ENCODE measurements at places on chromosomes 12 and 14. TPM values are rescaled to one million over a fixed set of nuclear protein-coding genes. Genes with fewer than 3 reads are reported as not detected.

Gene LRRC10
- not detected for total RNA-seq

Gene CTDSP2
- total RNA-seq, result 94.3 TPM

Gene CCDC177
- total RNA-seq, result under 0.01 TPM

Gene RTL1
- total RNA-seq, result 12.8 TPM

Gene PLA2G1B
- 0.75 TPM for total RNA-seq

Gene ATF1
- 40.5 TPM for total RNA-seq

Gene NANOG
- 0.04 TPM for total RNA-seq

Gene NFATC4
- 54.5 TPM for total RNA-seq

Gene CFAP54
- 0.35 TPM for total RNA-seq

Gene WNT1
- total RNA-seq, result not detected

GRCh38 chr12:10154145-10154496 lies 17.8 kb downstream of the OLR1 start:
- DNase-seq, result no peak
- peaks cover 4% of the 10 kb centered on the region for H3K27me3 ChIP-seq

GRCh38 chr12:3962631-3963483 lies 89.7 kb upstream of the PARP11 start:
- H3K27me3 ChIP-seq, result no peaks in the 10 kb centered on the region
- H3K27ac ChIP-seq, result no peak overlapping the region
- DNase-seq, result peak; percentile 26
- H3K4me1 ChIP-seq, result peaks cover 22% of the 10 kb centered on the region

GRCh38 chr14:100192672-100193416 lies 33.4 kb upstream of the DEGS2 start:
- H3K4me1 ChIP-seq, result peaks cover 17% of the 10 kb centered on the region
- H3K4me3 ChIP-seq, result peak overlapping the region; percentile 64
- peak; percentile 99 for DNase-seq
- H3K27me3 ChIP-seq, result no peaks in the 10 kb centered on the region
- peak overlapping the region; percentile 88 for H3K27ac ChIP-seq

DNA sequence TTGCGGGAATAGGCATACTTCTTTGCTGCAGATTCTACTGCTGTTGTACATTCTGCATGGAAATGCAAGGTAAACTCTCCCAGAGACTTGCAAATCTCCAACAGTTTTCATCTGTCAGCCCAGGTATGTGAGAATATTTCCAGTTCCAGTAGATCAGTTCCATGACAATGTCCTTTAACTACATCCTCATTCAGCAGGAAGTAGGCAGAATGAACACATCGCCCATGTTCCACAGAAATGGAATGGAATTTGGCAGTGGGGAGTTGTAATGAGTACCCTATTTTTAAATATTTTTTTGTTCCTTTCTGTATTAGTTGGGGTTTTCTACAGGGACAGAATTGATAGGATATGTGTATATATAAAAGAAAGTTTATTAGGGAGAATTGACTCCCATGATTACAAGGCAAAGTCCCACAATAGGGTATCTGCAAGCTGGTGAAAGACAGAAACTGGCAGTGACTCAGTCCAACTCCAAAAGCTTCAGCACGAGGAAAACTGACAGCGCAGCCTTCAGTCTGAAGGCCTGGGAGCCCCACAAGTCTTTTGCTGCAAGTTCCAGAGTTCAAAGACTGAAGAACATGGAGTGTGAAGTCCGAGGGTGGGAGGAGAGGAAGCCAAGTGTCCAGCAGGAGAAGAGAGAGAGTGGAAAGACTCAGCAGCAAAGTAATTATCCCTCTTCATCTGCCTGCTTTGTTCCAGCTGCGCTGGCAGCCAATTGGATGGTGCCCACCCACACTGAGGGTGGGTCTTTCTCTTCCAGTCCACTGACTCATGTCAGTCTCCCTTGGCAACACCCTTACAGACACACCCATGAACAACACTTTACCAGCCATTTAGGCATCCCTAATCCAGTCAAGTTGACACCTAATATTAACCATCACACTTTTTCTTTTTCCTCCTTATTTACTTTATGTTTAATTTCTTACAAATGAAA lies 110.4 kb upstream of the SCAF11 start:
- H3K36me3 ChIP-seq, result no peaks in the 10 kb centered on the region
- DNase-seq, result no peak
- no peaks in the 10 kb centered on the region for H3K27me3 ChIP-seq
- H3K4me3 ChIP-seq, result no peak overlapping the region

GRCh38 chr12:22228022-22228875 lies 106.3 kb downstream of the ST8SIA1 start:
- H3K27ac ChIP-seq, result no peak overlapping the region
- H3K36me3 ChIP-seq, result no peaks in the 10 kb centered on the region
- no peak for DNase-seq
- H3K4me3 ChIP-seq, result no peak overlapping the region

DNA sequence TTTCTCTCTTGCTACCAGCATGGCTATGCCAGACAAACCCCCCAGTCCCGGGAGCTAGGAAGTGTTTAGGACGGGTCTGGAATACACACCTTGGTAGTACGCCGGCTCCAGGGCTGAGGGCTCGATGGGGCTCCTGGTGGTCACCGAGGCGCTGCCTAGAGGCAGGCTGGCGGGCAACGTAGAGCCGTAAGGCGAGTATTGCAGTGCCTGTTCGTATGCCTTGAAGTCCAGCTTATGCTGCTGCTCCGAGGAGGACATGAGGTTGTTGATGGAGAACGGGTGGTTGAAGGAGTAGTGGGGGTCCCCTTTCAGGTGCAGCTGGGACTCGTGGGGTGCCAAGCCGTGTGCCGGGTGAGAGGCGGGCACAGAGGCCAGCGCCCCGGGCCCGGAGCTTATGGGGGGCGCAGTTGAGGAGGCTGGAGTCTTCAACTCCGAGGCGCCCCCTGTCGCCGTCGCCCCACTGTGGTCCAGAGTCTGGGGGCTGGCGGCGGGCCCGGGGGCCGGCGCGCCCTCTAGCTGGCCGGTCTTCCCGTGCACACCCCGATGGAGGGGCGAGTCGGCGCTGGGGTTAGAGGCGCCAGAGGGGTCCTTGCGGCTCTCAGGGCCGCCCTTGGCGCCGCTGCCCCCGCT lies 3.6 kb downstream of the FOXA1 start:
- no peak for DNase-seq
- H3K27ac ChIP-seq, result no peak overlapping the region
- H3K4me3 ChIP-seq, result no peak overlapping the region
- peaks cover 30% of the 10 kb centered on the region for H3K4me1 ChIP-seq
- no peaks in the 10 kb centered on the region for H3K36me3 ChIP-seq

GRCh38 chr14:89330236-89331002 lies 86.6 kb downstream of the FOXN3 start:
- peak; percentile 80 for DNase-seq
- peaks cover 4% of the 10 kb centered on the region for H3K4me1 ChIP-seq

- H3K36me3 ChIP-seq, result no peaks in the 10 kb centered on the region
- H3K4me3 ChIP-seq, result no peak overlapping the region
- H3K27me3 ChIP-seq, result no peaks in the 10 kb centered on the region
Measured at GRCh38 chr12:92732716-92733115, 29.9 kb downstream of the PLEKHG7 start.

GRCh38 chr12:89469361-89469760 lies 55.2 kb downstream of the GALNT4 start:
- no peak for DNase-seq
- H3K36me3 ChIP-seq, result no peaks in the 10 kb centered on the region
- H3K27me3 ChIP-seq, result no peaks in the 10 kb centered on the region
- H3K4me3 ChIP-seq, result no peak overlapping the region
- H3K27ac ChIP-seq, result no peak overlapping the region

DNA sequence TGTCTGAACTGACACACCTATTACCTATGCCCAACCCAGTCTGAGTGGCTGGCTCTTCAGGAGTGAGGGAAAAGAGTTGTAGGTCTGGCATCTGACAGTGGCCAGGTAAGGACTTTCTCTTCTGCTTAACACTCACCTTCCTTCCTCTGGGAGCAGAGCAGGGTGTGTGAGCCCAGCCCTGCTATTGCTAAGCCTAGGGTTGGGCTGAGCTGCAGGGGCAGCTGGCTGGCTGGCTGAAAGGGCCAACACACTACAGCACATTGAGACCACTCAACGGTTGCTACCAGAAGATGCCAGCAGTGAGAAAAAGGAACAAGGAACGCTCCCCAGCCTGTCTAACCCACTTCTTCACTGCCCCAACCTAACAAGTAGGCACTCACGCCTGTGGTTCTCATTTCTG lies 201.2 kb downstream of the DPF3 start:
- H3K27ac ChIP-seq, result no peak overlapping the region
- H3K36me3 ChIP-seq, result no peaks in the 10 kb centered on the region
- H3K4me3 ChIP-seq, result no peak overlapping the region
- peaks cover 2% of the 10 kb centered on the region for H3K4me1 ChIP-seq
- DNase-seq, result peak; percentile 48
- peaks cover 5% of the 10 kb centered on the region for H3K27me3 ChIP-seq

- H3K4me1 ChIP-seq, result no peaks in the 10 kb centered on the region
- H3K27me3 ChIP-seq, result no peaks in the 10 kb centered on the region
- H3K27ac ChIP-seq, result no peak overlapping the region
- no peak overlapping the region for H3K4me3 ChIP-seq
- H3K36me3 ChIP-seq, result no peaks in the 10 kb centered on the region
Measured at GRCh38 chr14:30243805-30244204, 315.2 kb upstream of the G2E3 start.

GRCh38 chr14:35576856-35577255 lies 42.9 kb downstream of the INSM2 start:
- H3K27me3 ChIP-seq, result no peaks in the 10 kb centered on the region
- no peak overlapping the region for H3K27ac ChIP-seq
- H3K4me3 ChIP-seq, result no peak overlapping the region
- no peak for DNase-seq

GRCh38 chr12:67069451-67070306 lies 199.5 kb upstream of the CAND1 start:
- peaks cover 12% of the 10 kb centered on the region for H3K4me1 ChIP-seq
- H3K4me3 ChIP-seq, result peak overlapping the region; percentile 43
- H3K36me3 ChIP-seq, result no peaks in the 10 kb centered on the region

GRCh38 chr14:32303865-32304264 lies 25.2 kb upstream of the AKAP6 start:
- no peak overlapping the region for H3K4me3 ChIP-seq
- DNase-seq, result no peak
- peaks cover 2% of the 10 kb centered on the region for H3K4me1 ChIP-seq
- no peaks in the 10 kb centered on the region for H3K27me3 ChIP-seq

- no peaks in the 10 kb centered on the region for H3K27me3 ChIP-seq
- DNase-seq, result peak; percentile 96
- H3K4me3 ChIP-seq, result no peak overlapping the region
- no peaks in the 10 kb centered on the region for H3K36me3 ChIP-seq
- H3K27ac ChIP-seq, result peak overlapping the region; percentile 45
Measured at GRCh38 chr12:76685246-76685678, 78.7 kb upstream of the ZDHHC17 start.

DNA sequence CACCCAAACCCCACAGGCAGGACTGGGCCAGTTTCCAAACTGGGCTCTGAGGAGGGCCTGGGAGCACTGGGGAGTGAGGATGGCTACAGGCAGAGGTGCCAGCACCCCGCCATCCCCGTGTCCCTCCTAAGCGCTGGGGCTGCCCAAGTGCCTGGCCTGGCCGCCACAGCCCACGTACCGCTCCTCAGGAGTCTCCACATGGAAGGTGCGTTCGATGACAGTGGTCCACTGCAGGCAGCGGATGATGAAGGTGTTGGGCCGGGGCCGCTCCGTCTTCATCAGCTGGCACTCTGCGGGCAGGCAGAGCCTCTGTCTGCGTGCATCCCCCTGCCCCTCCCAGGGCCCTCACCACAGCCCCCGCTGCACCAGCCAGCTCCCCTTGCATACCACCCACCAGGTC lies 19.1 kb downstream of the AKT1 start:
- H3K4me3 ChIP-seq, result no peak overlapping the region
- no peak overlapping the region for H3K27ac ChIP-seq
- peaks cover 9% of the 10 kb centered on the region for H3K4me1 ChIP-seq
- no peaks in the 10 kb centered on the region for H3K27me3 ChIP-seq

- H3K27ac ChIP-seq, result no peak overlapping the region
- H3K27me3 ChIP-seq, result no peaks in the 10 kb centered on the region
- no peak overlapping the region for H3K4me3 ChIP-seq
- H3K4me1 ChIP-seq, result no peaks in the 10 kb centered on the region
- no peaks in the 10 kb centered on the region for H3K36me3 ChIP-seq
- DNase-seq, result no peak
Measured at GRCh38 chr12:93323625-93324329, 53.9 kb upstream of the NUDT4 start.

- no peaks in the 10 kb centered on the region for H3K4me1 ChIP-seq
- H3K36me3 ChIP-seq, result no peaks in the 10 kb centered on the region
- peaks cover 2% of the 10 kb centered on the region for H3K27me3 ChIP-seq
- no peak overlapping the region for H3K27ac ChIP-seq
Measured at GRCh38 chr14:97707603-97708002, 910.4 kb downstream of the VRK1 start.

DNA sequence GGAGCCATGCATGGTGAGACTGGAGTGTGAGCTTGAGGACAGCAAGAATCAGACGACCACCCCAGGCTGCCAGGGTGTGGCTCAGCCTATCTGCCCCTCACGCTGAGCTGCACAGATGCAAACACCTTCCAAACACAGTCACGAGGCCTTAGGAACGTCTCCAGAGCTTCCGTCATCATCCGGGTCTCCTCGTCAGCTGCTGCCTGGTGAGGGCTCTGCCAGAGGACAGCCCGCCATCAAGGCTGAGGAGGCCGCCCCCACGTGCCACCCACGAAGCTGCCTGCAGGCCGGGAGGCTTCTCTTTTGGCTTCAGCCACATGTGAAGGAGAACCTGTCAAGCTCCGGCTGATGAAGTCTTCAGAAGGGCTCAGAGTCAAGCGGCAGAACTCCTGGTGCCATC lies 13.4 kb downstream of the DDX51 start:
- H3K27ac ChIP-seq, result no peak overlapping the region
- no peak overlapping the region for H3K4me3 ChIP-seq
- DNase-seq, result no peak
- H3K36me3 ChIP-seq, result peaks cover 19% of the 10 kb centered on the region
- no peaks in the 10 kb centered on the region for H3K27me3 ChIP-seq

GRCh38 chr12:102659200-102659911 lies 179.0 kb upstream of the IGF1 start:
- H3K36me3 ChIP-seq, result no peaks in the 10 kb centered on the region
- H3K27me3 ChIP-seq, result no peaks in the 10 kb centered on the region
- no peak for DNase-seq
- H3K4me3 ChIP-seq, result no peak overlapping the region
